ENCODE measurements at places on chromosomes 3 and 15.

- no peak for DNase-seq
These were observed 66.9 kb downstream of the DCLK3 start for GRCh38 chr3:36697229-36698001.

DNA sequence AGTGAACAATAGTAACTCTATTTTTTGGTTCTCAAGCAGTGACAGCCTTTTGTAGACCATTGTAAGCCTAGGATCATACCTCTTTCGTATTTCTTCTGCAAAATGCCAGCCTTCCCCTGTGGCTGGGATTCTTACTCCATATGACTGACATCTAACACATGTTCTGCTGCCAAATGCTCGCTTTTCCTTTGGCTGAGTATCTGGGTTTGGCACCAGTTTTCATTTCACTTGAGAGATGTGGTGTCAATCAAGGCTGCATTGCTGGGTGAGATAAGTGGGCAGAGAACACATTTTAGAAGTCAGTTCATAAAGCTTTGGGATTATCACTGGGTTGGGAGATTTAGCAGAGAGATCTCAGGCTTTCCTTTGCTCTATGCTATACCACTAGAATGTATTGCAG, 514.7 kb upstream of the SGO1 start:
- no peak for DNase-seq

- DNase-seq: no peak
These were observed 72.3 kb downstream of the CORO2B start for GRCh38 chr15:68650901-68651709.

DNA sequence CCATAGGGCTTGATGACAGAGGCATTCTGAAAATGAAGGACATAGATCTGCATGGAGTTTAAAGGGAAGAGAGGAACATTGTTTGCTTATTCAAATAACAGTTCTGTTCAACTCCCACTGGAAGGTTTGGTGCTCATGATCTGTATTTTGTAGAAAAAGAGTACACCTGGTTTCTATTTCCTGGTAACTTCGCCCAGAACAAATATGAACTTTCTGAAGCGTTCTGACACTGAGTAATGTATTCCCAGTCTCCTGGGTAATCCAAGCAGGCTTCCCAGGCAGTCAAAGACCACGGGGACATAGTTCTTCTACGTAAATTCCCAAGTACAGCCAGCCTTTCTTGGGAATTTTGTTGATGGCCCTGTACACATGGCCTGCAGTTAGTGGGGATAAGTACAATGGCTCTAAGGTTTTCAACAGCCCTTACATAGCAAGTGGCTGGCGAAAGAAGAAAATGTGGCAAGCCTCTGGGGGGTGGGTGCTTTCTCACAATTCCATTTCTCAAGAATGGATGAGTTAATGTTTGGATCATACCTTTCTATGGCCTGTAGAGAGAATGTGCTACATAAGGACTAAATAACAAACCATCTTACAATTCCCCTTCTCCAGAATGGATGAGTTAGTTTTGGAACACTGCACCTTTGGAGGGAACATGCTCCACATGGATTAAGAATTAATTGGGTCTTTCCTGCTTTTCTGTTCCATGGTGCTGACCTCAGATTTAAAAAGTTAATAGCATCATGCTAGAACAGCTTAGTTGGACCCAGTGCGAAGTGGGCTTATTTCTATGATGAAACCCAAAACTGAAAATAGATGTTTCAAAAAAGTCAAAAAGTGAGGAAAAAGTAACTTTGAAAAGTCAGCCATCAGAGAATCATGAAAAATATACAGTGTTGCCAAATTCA, 52.7 kb downstream of the COL6A6 start:
- no peak for DNase-seq
